COR-L47 (cell line): ENCODE measurements at places on chromosomes 2 and 18.

GRCh38 chr2:100972452-100972851 lies 29.6 kb upstream of the RPL31 start:
- no peak for DNase-seq

- DNase-seq, result no peak
Observed at GRCh38 chr2:24363301-24363700, 3.0 kb upstream of the ITSN2 start.

DNA sequence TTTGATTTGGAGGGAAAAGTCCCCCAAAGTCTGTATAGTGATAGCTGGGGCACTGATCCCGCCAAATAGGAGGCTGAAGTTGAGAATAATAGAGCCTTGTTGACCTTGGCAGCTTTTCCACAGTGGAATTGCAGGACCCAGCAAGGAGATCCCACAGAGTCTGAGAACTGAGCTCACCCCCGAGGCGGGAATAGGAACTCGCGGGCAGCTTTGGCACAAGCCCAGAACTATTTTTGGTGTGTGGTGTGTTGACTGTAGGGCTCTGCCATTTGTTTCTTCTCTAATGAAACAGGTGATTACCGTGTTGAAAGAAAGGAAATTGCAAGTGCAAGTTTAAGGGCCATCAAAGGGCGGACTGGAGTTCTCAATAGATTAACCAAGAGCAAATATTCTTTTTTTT lies 34.0 kb downstream of the SH3RF3 start:
- peak; percentile 89 for DNase-seq

- DNase-seq, result no peak
Observed at GRCh38 chr2:239469106-239469960, 68.5 kb upstream of the HDAC4 start.

DNA sequence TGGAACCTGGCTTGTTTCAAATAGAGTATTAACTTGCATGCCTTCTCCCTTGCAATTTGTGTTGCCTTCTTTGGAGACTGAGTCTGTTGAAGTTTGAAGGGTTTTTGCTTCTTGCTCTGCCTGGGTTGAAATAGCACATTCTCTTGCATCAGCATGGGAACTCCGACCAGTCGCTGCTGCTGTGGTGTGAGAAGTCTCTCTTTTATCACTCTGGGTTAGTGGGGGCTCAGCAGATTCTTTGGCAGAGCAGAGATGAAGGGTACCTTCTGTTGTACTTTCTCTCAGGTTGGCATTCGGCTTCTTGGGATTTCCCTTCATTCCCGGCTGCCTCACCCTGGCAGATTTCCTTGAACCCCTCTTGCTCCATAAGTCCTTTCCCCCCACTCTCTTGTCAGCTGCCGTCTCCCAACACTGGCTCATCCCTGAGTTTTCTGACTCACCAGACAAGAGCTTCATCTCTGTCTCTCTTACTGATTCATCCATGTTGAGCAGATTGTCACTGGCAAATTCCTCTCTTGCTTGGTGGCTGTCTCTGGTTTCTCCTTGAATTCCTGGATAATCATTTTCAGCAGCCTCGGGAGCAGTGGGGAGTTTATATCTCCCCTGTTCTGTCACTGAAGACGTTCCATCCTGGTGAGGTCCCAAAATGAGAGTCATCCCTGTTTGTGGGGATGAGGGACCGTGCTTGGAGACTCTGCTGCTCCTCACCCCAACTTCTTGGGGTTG lies 49.9 kb downstream of the ALPK2 start:
- DNase-seq, result no peak

DNA sequence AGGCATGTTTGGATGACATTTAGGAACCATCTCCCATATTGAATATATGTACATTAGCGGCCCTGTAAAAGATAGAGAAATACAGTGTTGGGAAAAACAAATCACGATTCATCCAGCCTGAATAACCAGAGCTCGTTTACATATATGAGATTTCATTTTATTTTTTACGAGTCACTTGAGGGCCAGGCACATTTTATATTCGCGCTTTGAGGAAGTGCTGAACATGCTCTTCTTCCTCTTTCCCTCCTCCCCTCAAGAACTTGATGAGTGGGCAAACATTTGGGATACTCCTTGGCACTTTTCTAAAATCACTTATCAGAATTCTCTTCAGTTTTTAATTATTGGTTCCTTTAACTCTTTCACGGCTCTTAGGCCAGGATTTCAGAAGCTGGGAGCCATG lies 268.0 kb upstream of the TANK start:
- no peak for DNase-seq

GRCh38 chr18:57801761-57802212 lies 1.3 kb downstream of the ATP8B1 start:
- DNase-seq, result no peak

- DNase-seq, result no peak
Observed at GRCh38 chr2:108829578-108830310, 43.2 kb downstream of the CCDC138 start.

GRCh38 chr18:35661483-35662146 lies 80.1 kb downstream of the GALNT1 start:
- DNase-seq, result peak; percentile 8

DNA sequence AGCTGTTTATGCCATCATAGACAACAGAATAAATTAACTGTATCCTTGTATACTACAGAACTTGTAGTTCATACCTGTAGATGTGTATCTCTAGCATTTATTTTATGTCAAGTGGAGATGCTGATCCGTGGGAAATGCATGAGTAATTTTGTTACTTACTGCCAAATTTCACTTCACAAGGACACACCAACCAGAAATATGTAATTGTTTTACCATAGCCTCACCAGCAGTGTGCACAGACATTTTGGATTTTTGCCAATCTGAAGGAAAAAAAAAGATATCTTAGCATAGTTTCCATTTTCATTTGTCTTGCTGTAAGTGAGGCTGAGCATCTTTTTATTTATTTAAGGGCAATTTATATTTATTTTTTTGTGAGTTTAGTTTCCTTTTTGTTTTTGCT lies 265.1 kb upstream of the OSR1 start:
- DNase-seq, result peak; percentile 4

GRCh38 chr2:218964041-218964771 lies 4.7 kb downstream of the CDK5R2 start:
- peak; percentile 48 for DNase-seq

- no peak for DNase-seq
Observed at GRCh38 chr2:241354668-241355658, 1.1 kb upstream of the FARP2 start.

DNA sequence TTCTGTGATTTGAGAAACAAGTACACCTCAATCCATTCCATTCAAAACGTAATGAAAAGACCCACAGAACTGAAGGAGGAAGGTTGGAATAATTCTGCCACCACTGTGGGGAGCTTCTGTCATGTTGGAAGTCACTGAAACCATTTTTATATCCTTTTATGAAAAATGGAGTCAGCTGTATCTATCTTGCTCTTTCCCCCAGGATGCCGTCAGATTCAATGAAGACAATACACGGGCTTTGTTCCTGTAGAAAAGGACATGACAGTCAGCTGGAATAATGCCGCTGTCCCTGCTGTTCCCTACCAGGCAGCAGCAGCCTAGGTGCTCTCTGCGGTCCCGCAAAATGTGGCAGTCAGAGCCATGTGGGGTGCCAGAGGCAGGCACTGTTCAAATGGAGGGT lies 52.5 kb upstream of the APCDD1 start:
- DNase-seq, result no peak

DNA sequence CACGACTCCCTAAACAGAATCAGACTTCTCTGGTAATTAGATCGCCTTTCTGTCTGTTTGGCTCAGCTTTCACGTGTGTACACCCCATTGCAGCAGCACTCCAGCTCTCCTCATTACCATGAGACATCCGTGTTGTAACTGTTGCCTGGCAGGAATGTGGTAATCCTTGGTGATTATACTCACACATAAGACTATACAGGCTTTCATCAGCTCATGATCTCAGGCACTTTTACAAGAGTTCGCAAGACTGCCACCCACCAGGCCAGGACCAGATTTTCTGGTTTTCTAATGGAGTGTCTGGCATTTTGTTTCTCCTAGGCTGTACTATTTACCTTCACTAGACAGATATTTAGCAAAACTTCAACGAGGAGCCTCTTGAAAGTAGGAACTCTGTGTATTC lies 50.2 kb downstream of the ACVR1 start:
- no peak for DNase-seq

GRCh38 chr2:161708350-161708975 lies 84.2 kb downstream of the SLC4A10 start:
- DNase-seq, result peak; percentile 23

GRCh38 chr2:200255549-200255948 lies 50.9 kb upstream of the SPATS2L start:
- DNase-seq, result no peak

DNA sequence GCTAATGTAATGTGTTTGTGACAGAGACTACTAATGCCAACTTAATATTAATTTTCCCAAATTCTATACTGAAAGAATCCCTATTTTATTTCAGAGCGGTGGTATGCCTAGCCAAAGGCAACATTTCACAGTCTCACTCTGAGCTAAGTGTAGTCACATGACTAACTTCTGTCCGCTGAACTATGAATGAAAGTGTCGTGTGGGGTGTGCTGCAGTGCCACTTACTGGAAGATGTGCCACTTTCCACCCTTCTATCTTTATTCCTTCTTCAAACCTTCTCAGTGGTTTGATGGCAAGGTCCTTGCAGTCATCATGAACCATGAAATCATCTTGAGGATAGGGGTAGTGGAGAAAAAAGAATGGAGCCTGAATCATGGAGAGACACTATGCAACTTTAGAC lies 47.3 kb upstream of the C1D start:
- no peak for DNase-seq

DNA sequence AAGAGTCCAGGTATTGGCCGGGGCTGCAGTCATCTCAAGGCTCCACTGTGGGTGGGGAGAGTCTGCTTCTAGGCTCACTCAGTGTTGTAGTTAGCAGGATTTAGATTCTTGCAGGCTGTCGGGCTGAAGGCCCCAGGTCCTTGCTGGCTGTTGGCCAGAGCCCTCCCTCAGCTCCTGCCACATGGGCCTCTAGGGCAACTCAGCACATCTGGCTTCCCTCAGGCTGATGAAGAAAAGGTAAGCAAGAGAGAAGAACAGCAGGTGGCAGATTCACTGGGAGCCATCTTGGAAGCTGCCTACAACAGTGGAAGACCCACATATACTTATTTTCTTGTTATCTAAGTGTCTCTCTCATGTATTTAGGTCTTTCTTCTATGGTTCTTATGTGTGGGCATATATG lies 4.3 kb downstream of the MRPS9 start:
- peak; percentile 31 for DNase-seq

DNA sequence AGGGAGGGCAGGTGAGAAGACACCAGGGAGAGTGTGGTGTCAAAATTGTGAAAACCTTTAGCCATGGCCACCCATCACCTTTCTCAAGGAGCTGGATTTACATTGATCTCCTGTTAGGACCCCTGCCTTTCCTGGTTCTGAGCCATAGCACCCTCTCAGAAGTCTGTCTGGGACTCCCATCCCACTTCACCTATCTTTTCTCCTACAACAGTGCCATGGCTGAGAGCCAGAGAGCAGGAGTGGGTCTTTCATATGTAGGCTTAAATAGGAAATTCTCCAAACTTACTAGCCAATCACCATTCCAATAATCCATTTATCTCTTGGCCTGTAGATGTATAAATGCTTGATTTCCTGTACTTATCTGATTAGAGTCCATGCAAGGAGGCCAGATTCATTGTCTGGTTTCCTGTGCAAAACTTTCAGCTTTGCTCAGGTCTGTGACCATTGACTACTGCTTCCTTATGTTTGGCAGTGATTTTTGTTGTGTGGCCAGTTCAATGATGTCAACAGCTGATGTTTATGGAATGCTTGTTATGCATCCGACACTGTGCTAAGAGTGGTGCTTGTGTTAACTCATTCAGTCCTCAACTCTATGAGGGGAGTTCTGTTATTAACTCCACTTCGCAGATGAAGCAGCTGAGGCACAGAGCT lies 57.6 kb upstream of the IGFBP5 start:
- no peak for DNase-seq

DNA sequence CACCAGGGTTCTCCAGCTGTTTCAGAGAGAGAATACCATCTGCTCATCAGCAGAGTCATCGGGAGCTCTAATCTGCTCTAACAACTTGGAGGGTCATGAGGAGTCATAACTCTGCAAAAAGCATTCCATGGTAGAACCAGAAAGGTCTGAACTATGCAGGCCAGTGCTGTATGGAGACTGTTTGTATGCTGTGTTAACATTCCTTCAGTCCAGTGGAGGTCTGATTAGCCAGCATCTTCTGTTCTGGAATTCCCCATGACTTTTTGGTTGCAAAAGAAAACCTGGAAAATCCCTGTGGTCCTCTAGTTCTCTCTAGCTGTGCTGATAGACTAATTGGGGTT lies 9.4 kb upstream of the ITGB6 start:
- no peak for DNase-seq

DNA sequence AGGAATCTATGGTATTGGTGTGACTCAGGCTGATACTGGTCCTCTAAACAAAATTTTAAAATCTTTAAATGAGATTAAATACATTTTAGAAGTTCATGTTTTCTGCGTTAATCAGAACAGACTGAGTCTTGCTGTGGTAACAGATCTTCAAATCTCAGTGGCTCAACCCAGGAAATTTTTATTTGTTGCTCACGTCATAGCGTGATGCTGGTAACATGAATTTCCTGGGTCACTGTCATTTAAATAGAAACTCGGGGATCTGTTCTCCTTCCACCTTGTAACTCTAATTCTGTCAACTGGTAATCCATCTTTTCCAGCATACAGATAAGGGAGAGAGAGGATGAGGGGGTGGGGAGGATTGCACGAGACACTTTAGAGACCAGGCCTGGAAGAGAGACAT lies 90.0 kb downstream of the CDC42EP3 start:
- DNase-seq, result no peak

GRCh38 chr18:77056344-77057005 lies 76.1 kb downstream of the MBP start:
- DNase-seq, result no peak

DNA sequence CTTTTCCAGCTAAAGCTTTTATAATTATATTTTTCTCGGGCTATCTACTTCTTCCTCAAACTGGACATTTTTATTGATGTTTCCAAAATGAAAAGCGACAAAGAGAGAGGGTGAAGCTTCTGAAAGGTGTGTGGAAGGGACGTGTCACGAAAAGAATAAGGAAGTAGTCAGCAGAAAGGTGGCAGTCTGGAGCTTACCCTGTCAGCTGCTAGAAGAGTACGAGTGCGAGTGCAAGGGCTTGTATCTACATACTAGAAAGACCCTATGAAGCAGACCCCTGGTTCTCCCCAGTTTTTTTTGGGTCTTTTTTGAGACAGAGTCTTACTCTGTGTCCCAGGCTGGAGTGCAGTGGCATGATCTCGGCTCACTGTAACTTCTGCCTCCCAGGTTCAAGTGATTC lies 14.6 kb downstream of the FHL2 start:
- no peak for DNase-seq

DNA sequence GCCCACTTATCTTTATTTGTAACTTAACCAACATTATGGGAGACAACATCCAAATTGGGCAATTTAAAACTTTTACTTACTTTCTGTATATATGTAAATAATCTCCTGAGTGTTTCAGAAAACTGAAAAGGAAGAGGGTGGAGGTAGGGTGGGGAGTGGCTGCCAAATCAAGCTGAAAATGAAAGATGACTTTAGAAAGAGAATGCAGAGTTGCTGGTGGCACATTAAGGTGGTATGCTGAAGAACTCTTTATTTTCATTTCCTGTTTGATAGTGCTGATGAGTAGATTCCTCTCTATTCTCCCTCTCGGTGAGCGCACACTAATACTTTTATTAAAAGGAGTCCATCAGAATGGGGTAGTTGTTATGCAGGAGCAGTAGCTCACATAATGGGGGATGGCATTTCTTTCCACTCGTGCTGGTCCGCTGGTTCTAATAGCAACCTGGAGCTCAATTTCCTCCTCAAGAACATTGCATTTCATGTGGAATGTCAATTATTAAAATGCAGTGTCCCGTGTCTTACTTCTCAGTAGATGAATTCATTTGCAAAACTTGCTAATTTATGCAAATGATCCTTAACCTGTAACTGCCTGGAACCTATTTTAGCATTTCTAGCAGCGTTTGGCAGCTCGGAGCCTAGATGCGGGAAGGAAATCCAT lies 466.9 kb upstream of the HNRNPA3 start:
- DNase-seq, result no peak
